ENCODE measurements at places on chromosomes 7 and 10.

- no peak for DNase-seq
These were observed 123.9 kb downstream of the C10orf105 start for GRCh38 chr10:71595649-71596048.

GRCh38 chr10:28704464-28705161, 27.3 kb downstream of the BAMBI start:
- DNase-seq = no peak

DNA sequence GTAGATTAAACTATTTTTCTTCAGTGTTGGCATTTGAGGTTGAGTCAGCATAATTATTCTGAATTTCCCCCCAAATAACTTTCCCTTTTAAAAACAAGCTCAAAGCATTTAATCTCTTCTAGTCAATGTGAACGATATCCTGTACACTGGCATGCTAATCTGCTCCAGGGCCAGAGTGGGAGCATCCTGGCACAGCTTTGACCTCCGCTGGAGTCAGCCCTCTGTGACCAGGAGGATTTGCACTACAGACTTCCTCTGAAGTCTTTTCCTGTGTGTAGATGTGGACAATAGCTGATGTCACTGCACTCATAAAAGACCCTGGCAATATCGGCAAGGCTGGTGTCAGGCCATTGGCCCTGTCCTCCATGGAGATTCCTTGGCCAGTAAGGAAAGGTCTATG, 340.2 kb downstream of the CDC14C start:
- no peak for DNase-seq

- DNase-seq = no peak
These were observed 687 bp upstream of the ARMC3 start for GRCh38 chr10:22927166-22927565.

DNA sequence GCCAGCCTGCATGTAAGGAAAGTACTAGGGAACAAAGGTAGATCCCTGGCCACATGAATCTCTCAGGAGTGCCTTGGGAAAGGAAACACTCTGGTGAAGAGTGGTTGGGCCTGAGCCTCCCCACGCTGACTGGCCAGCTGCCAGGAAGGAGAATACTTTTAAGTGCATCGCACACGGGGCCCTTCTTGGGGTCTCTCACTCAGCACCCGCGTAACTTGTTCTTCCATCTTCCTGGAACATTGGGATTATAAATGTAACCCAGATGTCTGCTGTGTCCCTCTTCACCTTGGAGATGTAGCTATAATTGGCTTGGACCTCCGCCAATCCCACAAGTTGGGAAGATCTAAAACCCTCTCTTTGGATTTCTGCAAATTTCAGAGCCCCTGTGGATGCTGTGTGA, 4.4 kb upstream of the GLI3 start:
- DNase-seq = no peak

GRCh38 chr10:3720228-3721019, 64.6 kb downstream of the KLF6 start:
- peak; percentile 73 for DNase-seq

GRCh38 chr7:129742256-129742655, 130.7 kb downstream of the NRF1 start:
- no peak for DNase-seq
